Caco-2 (cell line): ENCODE measurements at places on chromosomes 5 and 9.

- DNase-seq, result no peak
Observed at GRCh38 chr5:83035373-83036100, 41.7 kb downstream of the TMEM167A start.

- DNase-seq, result no peak
Observed at GRCh38 chr9:38172586-38172985, 103.6 kb upstream of the SHB start.

GRCh38 chr5:95846554-95847260 is 24.2 kb upstream of the GLRX start:
- peak; percentile 66 for DNase-seq

DNA sequence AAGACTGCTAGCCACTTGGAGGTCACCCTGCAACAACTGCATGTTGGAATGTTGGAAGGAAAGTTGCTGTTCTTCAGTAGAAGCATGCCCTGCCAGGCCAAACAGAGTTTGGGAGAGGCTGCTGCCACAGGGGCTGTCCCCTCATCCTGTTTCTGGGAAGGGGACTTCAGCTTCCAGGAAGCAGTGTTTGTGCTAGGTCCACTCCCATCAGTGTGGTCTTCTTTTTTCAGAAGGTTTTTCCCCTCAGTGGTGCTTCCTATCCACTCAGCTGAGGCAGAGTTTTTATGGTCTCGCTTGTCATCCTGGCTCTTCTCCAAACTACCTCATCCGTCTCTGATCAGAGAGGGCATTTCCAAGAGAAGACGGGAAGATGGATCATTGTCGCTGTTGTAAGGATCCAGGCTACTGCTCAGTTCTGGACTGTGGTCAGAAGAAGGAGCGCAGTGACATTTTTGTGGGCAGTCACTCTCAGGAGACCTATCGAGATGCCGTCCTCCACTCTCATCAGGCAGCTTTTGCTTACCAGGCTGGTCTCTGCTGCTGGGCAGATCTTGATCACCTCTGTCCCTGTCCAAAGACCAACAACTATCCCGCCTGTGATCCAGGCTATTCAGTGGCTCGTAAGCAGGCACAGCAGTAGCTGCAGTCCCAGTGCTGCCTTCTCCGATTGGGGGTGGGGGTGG is 97.8 kb upstream of the C5orf63 start:
- DNase-seq, result no peak

- DNase-seq, result no peak
Observed at GRCh38 chr9:104780796-104781395, 17.0 kb downstream of the NIPSNAP3B start.

DNA sequence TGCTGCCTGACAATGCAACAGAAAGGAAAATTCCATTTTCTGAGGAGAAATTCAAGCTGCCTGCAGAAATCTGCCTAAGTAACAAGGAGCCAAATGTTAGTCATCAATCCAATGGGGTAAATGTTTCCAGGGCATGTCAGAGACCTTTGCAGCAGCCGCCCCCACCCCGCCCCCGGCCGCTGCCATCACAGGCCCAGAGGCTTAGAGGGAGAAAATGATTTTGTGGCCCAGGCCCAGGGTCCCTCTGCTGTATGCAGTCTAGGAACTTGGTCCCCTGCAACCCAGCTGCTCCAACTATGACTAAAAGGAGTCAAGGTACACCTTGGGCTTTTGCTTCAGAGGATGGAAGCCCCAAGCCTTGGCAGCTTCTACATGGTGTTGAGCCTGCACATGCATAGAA is 45.0 kb downstream of the VLDLR start:
- no peak for DNase-seq

GRCh38 chr9:94082553-94082952 is 1.7 kb upstream of the PTPDC1 start:
- DNase-seq, result no peak

GRCh38 chr9:17217272-17217671 is 82.4 kb downstream of the CNTLN start:
- no peak for DNase-seq

- no peak for DNase-seq
Observed at GRCh38 chr5:72255237-72255636, 64.8 kb downstream of the MRPS27 start.

GRCh38 chr5:180289433-180289832 is 2.5 kb downstream of the MAPK9 start:
- no peak for DNase-seq

DNA sequence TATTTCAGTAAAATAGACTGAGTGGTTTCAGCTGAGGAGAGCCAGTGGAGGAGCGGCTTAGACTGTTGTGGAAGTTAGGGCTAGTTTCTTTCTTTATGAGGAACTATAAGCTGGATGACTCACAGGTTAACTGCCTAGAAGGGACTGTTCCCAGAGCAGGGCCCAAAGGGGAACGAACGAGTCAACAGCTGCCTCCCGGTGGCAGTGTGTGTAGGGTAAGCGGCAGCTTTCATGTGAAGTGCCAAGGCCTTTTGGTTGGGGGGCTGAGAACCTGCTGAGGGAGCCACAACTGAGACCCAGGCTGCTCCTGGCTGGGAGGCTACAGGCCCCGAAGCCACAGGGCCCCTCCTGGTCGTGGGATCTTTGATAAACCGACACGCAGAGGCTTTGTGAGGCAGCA is 7.0 kb downstream of the SQSTM1 start:
- DNase-seq, result no peak

- no peak for DNase-seq
Observed at GRCh38 chr9:128979111-128979510, 31.6 kb downstream of the NUP188 start.

DNA sequence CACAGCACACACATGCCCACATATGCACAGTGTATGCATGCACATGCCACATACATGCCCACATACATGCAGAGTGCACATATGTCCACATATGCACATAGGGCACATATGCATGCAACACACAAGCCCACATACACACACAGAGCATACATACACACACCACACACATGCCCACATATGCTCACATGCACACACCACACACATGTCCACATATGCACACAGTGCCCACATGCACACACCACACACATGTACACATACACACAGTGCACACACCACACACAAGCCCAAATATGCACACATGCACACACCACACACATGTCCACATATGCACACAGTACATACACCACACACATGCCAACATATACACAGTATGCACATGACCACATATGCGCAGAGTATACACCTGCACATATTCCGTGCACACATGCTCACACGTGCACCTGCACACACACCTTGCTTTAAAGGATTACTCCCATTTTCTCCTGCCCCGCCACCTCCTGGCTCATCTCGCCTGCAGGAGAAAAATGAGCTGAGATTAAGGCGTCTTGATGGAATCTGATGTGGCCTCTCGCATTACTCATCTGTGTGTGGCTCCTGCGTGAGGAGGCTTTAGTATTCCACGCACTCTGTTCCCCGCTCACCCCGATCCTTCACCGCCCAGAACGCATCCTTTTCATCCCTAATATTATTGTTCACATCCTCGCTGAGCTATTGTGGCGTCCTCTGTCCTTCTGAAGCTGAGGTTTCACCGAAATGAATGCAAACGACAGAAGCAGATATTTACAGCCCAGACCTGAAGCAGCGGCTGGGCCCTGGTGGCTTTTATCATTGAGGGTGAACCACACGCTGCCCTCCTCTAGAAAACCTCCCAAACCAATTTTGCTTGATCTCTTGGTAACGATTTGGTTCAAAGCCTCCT is 182.7 kb downstream of the OLFM1 start:
- DNase-seq, result no peak

- no peak for DNase-seq
Observed at GRCh38 chr9:5864446-5864845, 26.2 kb upstream of the MLANA start.

DNA sequence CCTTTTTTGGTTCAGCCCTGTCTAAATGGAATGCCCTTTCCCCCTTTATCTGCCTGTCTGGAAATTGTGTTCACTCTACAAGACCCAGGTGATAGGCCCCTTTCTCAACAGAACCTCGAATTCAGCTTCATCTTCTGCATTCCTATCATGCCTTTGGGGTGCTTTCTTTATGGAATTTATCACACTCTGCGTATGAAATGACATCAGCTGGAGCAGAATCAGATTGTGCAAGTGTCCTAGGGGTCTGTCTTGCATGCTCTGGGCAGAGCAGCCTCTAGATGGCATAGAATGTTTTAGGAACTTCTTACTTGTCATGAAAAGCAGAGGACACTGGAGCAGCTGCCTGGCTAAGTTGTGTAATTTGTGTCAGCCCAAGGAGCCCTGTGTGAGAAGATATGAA is 84.9 kb downstream of the ISL1 start:
- no peak for DNase-seq

GRCh38 chr9:15276328-15276938 is 30.6 kb downstream of the TTC39B start:
- peak; percentile 54 for DNase-seq

GRCh38 chr5:178093134-178093533 is 20.2 kb upstream of the N4BP3 start:
- DNase-seq, result no peak

- peak; percentile 40 for DNase-seq
Observed at GRCh38 chr9:8337834-8338766, 538.5 kb upstream of the DMAC1 start.

DNA sequence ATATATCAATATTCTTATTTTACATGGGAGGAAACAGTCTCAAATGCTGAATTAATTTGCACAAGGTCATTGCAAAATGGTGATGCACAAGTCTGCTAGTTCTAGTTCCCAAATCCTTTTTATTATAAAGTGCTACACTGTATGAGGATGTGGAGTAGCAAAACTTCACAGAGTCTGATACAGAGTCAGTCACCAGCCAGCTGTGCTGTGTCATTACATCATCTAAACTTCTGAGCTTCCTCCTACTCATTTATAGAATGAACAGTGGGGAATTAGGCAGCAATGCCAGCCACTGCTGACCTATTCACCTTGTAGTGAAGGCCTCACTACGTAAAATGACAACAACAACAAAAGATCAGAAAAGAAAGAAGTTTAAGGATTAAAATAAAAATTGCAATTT is 357.8 kb downstream of the TMEM167A start:
- no peak for DNase-seq

- DNase-seq, result no peak
Observed at GRCh38 chr9:130336027-130336610, 70.6 kb downstream of the HMCN2 start.

DNA sequence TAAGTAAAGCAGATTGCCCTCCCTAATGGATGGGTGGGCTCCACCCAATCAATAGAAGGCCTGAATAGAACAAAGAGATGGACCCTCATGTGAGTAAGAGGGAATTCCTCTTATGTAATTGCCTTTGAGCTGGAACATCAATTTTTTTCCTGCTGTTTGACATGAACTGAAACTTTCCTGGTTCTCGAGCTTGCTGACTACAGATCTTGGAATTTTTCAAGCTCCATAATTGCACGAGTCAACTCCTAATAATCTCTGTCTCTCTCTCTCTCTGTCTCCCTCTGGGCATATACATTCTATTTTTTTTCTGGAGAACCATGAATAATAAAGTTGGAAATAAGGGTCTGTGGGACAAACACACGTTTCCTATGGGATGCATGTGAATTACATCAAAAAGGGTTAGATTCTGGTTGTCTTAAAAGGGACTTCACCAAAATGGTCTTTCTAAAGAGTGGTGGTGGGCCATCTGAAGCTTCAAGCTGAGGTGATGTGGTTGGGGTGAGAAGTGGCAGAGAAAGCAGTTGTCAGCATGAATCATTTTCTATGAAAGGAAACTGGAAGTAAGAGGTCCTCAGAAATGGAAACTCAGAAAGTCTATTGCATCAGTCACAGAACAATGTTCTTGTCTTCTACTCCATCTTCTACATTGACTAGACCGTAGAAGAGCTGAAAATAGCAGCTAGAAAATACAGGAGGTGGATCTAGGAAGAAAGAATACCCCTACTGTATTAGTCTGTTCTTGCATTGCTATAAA is 47.0 kb upstream of the HOMER1 start:
- no peak for DNase-seq
